ENCODE measurements at places on chromosomes 5 and 9.

DNA sequence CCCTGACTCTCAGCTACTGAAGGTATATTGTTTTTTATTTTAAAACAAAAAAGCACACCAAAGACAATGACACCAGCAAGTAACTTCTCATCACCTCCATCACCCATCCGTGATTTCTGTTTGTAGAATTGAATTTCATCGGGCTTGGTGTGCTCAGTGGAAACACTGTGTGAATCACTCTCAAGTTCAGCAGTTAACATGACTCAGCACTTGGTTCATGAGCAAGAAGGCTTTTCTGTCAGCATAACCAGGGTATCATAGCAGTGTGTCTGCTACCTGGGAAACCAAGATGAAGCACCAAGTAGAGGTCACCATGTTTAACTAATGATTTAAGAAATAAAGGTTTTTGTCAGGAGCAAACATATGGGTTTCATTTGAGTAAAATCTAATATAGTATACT is 123.7 kb downstream of the INSYN2B start:
- DNase-seq = no peak

DNA sequence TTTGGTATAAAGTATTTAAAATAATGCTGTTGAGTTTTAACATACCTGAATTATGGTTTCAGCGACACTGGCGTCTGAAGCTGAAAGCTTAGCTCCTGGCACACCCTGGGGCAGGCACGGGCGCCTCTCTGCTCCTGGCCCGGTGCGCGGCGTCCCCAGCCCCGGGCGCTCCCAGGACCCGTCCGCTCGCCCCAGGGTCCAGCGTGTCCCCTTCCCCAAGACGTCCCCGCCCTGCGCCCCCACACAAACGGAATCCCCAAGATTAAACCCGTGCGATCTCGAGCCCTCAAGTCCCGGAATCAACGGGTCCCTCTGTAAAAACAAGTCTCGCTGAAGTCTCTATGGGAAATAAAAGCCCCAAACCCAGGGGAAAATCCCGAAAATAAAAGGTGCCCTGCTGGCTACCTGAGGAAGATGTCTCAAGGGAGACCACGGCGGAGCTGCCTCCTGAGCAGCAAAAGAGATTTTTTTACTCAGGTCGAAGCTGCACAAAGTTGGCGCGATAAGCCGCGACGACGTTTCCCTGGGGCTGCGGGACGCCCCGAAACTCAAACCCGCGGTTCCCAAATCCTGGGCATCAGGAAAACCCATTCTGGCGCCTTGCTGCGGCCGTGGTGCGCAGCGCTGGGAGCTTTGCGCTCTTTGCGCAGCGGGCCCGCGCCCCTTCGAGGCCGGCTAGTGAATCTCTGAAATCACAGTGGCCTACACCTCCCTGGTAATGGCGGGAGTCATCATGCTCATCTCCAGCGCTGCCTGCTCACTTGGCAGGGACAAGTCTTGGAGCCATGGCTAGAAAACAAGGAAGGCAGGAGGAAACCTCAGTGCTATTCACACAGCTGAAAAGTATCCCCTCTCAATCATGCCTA is 6.3 kb upstream of the IFNA8 start:
- DNase-seq = no peak

DNA sequence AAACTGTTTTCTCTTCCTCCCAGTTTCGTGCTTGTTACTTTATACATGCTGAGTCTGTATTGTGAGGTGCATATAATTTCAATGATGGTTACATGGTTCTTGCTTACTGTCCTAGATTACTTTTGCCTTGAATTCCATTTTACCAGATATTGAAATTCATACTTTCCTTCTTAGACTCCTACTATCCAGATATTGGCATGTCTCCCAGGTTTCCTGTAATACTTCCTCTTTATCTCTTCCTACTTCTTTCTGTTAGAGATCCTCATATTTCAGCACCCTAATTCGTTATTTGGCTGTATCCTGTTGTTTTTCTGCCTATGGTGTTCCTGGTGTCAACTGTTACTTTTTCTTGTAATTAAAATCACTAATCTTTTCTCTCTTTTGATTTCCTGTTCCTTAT is 522.1 kb downstream of the CCDC171 start:
- DNase-seq = no peak

GRCh38 chr5:151123897-151124751 is 33.5 kb downstream of the ANXA6 start:
- peak; percentile 7 for DNase-seq

DNA sequence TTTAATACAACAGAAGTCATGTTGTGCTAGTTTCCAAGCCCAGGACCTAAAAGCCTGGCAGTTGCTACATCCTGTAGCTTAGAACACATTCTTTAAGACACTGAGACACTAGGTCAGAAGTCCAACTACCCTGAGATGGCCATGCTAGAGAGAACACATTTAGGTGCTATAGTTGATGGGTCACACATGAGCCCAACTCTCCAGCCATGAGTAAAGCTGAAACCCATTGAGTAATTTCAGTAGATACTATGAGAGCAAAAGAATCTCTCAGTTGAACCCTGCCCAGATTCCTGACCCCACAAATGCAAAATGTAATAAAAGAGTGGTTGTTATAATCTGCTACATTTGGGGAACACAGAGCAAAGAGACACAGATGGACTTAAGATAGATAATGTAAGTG is 164.4 kb downstream of the SEMA5A start:
- DNase-seq = no peak

DNA sequence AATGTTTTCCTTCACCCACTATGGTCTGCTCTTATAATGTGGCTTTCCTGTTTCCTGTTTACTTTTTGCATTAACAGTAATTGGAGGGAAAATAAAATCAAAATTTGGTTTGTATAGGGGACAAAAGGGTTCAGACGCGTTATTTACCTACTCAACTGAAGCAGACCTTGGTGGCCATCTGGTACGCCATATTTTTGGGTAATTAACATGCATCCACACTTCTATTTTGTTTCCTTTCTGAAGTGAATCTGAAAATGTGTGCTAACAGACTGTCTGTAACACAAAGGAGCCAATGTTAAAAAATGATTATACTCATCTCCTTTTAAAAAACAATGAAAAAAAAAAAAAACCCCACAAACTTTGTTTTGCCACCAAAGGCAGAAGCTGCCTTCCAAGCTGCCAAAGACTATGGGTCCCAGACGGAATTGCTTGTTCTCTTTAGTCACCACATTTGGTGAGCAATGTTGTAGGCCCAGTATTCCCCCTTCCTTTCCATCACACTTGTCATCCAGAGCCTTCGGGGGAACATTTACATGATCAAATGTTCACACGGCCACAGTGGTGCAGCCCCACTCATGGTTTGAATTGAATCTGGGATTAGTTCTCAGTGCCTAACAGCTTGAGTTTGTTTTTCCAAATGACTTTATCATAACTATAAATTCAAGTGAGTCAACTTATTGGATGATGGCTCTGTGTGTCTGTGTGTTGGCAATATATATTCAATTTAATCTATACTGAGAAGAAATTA is 323.7 kb upstream of the CD180 start:
- DNase-seq = no peak

DNA sequence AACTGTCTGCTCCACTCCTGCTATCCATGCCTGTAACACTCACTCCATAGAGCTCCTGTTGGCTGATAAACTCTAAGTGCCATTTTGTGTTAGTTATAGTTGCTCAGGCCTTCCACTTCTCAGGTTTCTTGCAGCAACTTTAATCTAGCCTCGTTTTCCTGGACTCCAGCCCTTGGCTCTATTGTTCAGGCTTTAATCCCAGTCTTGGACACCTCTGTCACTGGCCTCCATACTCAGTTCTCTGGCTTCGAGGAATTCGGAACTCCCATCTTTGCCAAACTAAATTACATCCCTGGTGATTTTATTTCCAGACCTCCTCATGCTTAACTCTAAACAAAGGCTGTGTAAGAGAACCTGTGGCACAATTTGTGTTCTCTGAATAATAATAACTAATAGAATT is 39.8 kb downstream of the EMB start:
- no peak for DNase-seq

GRCh38 chr5:13133951-13134350 is 810.5 kb downstream of the DNAH5 start:
- no peak for DNase-seq

GRCh38 chr9:69645488-69645887 is 26.7 kb downstream of the APBA1 start:
- DNase-seq = no peak

DNA sequence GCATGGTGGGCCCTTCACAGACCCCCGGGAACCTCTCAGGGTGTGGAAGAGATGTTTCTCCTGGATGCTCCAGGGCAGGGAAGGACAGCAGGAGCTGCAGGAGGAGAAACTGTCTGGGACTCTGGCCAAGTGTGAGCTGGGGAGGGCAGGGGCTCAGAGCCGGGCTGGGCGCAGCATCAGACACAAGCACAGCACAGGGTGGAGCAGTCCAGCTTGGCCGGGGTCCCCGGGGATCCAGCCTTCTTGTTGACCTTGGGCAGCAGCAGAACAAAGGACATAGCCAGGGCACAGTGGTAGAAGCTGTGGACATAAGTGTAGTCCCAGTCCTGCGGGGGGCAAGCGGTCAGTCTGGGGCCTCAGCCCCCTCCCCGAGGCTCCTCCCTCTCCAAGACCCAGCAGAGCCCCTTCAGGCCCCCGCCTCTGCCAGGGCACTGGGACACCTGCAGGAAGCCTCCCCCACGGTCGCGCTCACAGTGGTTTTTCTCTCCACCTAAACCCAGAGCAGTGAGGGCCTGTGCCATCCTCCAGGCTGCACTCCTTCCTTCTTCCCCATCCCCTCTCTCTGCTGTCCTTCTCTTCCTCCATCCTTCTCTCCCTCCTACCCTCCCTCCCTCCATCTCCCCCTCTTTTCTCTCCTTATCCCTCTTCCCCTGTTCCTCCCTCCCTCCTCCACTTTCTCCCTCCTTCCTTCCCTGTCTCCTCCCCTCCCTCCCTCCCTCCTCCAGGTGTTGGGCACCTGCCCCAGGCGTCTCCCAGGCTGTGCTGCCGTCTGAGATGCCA is 10.1 kb downstream of the MYMK start:
- no peak for DNase-seq

DNA sequence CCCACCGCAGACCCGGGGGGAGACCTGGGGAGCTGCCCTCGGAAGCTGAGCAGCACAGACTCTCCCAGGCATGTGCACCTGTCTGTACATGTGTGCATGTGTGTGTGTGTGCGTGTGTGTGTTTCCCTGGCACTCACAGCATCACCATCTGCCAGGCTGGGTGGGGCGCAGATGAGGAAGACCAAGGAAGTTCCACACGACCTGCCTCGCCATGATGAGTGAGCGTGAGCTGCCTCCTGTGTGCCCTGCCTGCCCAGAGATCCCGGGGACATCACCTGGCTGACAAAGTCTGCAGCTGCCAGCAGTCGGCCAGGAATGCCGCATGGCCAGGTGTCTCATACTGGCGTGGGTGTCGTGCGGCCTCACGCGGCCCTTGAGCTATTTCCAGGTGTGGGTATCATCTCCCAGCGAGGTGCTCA is 4.0 kb upstream of the GPSM1 start:
- DNase-seq = no peak

- no peak for DNase-seq
Observed at GRCh38 chr9:126962336-126962735, 47.8 kb downstream of the RALGPS1 start.

DNA sequence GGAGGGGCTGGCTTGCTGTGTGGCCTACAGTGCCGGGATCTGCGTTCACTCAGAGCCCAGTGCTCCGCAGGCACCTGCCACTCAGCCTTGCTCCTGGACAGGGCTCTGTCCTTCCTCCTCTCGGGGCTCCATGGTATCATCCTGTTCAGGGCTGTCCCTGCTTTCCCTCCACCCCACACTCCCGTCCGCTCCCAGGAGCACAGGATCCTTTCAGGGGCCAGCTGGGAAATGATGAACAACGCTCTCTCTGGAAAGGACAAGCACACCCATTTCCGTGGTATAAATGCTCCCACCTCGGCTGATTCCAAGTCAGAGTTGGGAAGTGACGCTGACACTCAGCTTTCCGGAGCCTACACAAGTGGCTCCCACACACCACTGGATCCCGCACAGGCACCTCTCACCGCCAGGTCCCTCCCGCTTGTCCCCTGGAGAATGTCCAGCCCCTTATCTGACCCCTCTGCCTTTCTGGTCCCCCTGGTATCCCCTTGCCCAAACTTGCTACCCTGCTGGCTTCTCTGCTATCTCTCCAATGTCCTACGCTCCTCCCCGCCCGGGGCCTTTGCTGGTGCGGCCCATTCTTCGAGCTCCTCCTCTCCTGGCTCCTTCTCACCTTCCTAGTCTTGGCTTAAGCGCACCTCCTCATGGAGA is 21.3 kb downstream of the HMCN2 start:
- no peak for DNase-seq

GRCh38 chr5:33995865-33996264 is 11.4 kb upstream of the SLC45A2 start:
- no peak for DNase-seq

- DNase-seq = no peak
Observed at GRCh38 chr9:14018081-14018480, 295.9 kb downstream of the NFIB start.

- no peak for DNase-seq
Observed at GRCh38 chr9:79259858-79260257, 311.9 kb upstream of the TLE4 start.

DNA sequence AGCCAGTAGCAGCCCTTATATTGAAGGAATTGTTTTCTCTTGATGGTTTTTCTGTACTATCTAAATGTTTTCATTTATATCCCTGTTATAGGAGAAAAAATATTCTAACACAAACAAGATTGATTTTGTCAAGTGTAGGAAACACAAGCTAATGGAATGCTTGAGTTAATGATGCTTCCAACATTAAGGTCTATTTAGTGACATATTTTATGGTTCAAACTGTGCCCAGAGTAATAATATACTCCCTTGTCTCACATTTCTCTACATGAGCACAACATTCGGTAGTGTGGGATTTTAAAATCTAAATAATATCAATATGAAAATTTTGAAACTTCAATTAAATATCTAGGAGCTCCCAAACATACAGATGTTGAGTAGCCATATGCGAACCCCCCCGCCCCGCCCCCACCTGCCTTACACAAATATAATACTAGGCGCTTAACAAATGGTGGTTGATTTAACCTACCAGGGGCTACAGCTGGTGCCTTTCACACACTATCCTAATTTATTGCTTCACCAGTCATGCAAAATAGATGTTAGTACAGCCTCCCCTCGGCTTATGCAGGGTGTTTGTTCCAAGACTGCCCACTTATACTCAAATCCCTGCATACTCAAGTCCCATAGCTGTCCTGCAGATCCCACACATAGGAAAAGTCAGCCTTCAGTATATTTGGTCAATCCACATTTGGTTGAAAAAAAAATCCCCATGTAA is 124.1 kb upstream of the ACO1 start:
- DNase-seq = no peak

GRCh38 chr5:179275381-179275878 is 69.8 kb downstream of the ADAMTS2 start:
- no peak for DNase-seq

- DNase-seq = no peak
Observed at GRCh38 chr9:16469184-16469583, 401.3 kb downstream of the BNC2 start.

- DNase-seq = no peak
Observed at GRCh38 chr5:112012104-112012503, 255.1 kb upstream of the NREP start.

- DNase-seq = no peak
Observed at GRCh38 chr5:87132696-87133095, 135.0 kb upstream of the RASA1 start.

GRCh38 chr9:136133191-136133958 is 14.7 kb upstream of the TMEM250 start:
- DNase-seq = peak; percentile 29

- no peak for DNase-seq
Observed at GRCh38 chr5:103360475-103360874, 101.9 kb downstream of the MACIR start.

- DNase-seq = peak; percentile 7
Observed at GRCh38 chr5:38382898-38383297, 124.5 kb downstream of the EGFLAM start.

- no peak for DNase-seq
Observed at GRCh38 chr9:136703276-136703860, 9.0 kb upstream of the DIPK1B start.

All from stimulated activated naive CD4-positive, alpha-beta T cell treated with Interleukin-2 at 50 U/mL for 16 hours (primary cell).